Activated CD4-positive, alpha-beta T cell treated with anti-CD3 and anti-CD28 coated beads, Interleukin-2, amount 50 U/mL, for 1 hour (primary cell): ENCODE measurements at places on chromosomes 16 and 17.

GRCh38 chr17:55275894-55276804, 11.4 kb downstream of the HLF start:
- DNase-seq = no peak

DNA sequence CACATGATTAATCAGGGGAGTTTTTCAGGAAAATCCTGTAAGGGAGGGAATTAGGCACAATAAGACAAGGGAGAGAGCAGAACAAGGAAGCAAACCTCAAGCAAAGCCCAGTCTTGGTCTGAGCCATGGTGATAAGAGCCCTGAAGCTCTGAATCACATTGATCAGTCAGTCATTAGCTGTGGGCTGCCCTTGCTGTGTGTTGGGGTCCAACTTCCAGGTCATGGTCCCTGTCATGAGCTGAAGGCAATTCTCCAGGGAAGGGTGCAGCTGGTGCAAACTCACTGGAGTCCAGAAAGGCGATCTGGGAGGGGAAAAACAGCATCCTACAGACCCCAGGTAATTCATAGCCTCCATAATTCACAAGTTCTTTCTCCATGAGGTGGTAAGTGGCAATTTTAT, 89.9 kb downstream of the CYLD start:
- no peak for DNase-seq

DNA sequence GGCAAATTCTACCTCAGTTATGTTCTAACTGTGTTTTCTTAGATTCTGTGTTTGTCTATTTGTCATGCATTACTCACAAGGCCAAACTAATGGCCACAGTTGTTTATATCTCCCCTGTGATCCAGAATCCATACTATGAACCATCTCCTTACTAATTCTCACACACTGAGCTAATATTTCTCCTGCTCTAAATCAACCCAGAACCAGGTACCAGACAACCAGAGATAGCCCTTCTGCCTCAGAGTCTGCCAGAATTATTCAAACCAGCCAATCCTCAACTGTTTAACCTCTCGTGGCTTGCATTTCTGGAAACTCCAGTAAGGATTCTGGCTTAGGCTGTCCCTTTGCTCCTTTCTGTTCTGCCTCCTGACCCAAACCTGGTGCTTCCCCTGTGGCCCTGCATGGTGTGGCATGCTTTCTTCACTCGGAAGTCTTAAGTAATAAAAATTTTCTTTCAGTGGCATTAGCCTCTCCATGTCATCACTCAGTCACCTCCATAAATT, 59.4 kb downstream of the EFCAB5 start:
- DNase-seq = no peak

- no peak for DNase-seq
Measured at GRCh38 chr16:76729525-76729924, 452.3 kb downstream of the CNTNAP4 start.

DNA sequence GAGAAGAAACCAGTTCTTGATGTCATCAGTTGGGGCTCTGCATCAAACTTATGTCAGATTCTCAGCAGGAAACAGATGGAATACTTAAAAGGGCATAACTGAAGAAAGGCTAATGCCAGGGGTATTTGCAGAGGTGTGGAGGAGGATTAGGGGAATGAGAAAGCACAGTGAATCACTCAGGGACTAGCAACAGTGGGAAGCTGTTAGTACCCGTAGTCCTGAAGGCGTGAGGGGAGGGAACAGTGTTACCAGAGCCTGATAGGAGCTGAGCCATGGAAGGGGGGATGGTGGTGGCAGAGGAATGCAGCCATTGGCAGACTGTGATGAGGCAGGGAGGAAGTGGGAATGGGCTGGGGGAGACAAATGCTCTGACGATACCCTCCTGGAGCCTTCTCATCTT, 162.3 kb downstream of the UTP18 start:
- DNase-seq = no peak

DNA sequence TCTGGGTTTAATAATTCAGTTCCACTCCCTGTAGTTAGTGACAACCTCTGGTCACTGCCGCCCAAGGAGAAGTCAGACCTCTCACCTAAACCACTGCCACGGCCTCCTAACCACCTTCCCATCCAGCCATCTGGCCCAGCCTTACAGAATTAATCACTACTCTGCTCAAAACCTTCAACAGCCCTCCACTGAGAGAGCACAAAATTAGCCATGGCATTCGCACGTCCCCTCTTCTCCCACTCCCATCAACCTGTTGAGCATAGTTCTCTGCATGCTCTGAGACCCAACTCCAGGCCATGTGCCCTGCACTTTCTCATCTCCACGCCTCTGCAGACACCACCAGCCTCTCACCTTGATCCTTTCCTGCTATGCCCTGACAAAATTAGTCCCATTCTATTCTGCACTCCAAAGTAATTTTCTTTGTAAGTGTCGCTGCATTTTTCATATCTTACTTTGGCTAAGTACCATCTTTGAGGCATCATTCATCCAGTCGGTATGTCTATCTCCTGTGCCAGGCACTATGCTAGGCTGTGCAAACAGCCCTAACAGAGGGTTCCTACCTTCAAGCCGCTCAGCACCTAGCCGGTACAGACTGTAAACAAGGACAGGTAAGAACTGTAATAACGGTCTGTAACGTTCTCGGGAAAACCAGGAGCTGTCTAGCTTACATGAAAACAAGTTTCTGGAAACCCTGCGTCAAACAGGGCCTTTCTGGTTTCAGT, 963 bp downstream of the COPRS start:
- no peak for DNase-seq

- no peak for DNase-seq
Measured at GRCh38 chr16:11848842-11849241, 2.5 kb downstream of the RSL1D1 start.
